Fibroblast of the aortic adventitia (primary cell): ENCODE measurements at places on chromosomes 2 and 18. TPM values are rescaled to one million over a fixed set of nuclear protein-coding genes. Genes with fewer than 3 reads are reported as not detected.

The EFHD1 gene
- total RNA-seq: 0.45 and 0.49 TPM in 2 replicates

The USP40 gene
- total RNA-seq: 40.2 and 75.5 TPM in 2 replicates

The NCKAP5 gene
- total RNA-seq: 1.7 and 4.4 TPM in 2 replicates

The ZSWIM2 gene
- total RNA-seq: 0.18 TPM in 1 of 2 replicates, not detected in the other

The PUS10 gene
- total RNA-seq: 7.7 and 8.8 TPM in 2 replicates

The SP140 gene
- 0.09 and 0.41 TPM in 2 replicates for total RNA-seq

The ABCB11 gene
- not detected in 2 replicates for total RNA-seq

The PAX3 gene
- total RNA-seq: not detected in 2 replicates

The IL36RN gene
- total RNA-seq: not detected in 2 replicates

The FAM110C gene
- total RNA-seq: not detected in 2 replicates

The RGPD3 gene
- 0.41 and 0.45 TPM in 2 replicates for total RNA-seq

The CYBRD1 gene
- total RNA-seq: 412 and 741 TPM in 2 replicates

The C2orf80 gene
- not detected in 2 replicates for total RNA-seq

The SANBR gene
- total RNA-seq: 17.4 and 20.4 TPM in 2 replicates

The FBLN7 gene
- 3.2 and 7.8 TPM in 2 replicates for total RNA-seq

GRCh38 chr2:82330155-82330554 lies 2025.6 kb upstream of the LRRTM1 start:
- DNase-seq: no peak

- DNase-seq: no peak
Measured at GRCh38 chr2:45229411-45229810, 220.2 kb upstream of the SIX2 start.

GRCh38 chr2:64036034-64036705 lies 16.9 kb upstream of the VPS54 start:
- DNase-seq: peak; percentile 69

DNA sequence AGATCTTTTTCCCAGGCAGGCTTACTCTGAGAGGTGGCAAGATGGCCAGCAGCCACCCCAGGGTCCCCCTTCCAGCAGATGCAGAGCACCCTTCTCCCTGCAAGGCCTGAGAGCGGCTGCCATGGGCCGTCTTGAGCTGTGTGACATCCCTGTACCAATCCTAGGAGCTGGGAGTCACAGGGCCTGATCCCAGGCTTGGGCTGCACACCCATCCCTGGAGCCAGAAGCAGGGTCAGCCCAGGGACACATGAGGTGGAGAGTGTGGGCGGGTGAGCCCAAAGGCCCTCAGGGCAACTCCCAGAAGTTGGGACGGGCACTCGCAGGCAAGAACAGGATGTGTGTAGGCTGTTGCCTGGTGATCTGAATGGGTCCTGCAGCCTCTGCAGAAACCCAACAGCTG lies 40.5 kb downstream of the CROCC2 start:
- peak; percentile 32 for DNase-seq

- no peak for DNase-seq
Measured at GRCh38 chr18:79937103-79937860, 14.2 kb downstream of the SLC66A2 start.

DNA sequence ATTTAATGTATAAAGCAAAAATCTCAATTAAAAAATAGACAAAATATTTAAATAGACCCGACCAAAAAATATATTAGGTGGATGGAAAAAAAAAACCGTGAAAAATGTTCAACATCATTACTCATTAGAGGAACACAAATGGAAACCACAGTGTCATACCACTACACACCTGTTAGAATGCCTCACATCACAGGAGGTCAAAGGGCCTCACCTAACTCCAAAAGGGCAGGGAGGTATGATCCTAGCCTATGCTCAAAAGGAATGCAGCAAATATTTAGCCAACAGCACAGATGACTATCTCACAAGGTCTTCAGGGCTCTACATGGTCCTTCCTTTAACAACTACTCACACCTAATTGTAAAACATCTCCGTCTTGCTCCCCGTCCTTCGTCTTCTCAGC lies 185.5 kb upstream of the SETBP1 start:
- no peak for DNase-seq

- DNase-seq: no peak
Measured at GRCh38 chr2:197985029-197985638, 180.7 kb downstream of the PLCL1 start.

GRCh38 chr2:41241325-41242000 lies 789.6 kb upstream of the SLC8A1 start:
- DNase-seq: no peak

- no peak for DNase-seq
Measured at GRCh38 chr2:163351143-163351542, 384.7 kb downstream of the FIGN start.

DNA sequence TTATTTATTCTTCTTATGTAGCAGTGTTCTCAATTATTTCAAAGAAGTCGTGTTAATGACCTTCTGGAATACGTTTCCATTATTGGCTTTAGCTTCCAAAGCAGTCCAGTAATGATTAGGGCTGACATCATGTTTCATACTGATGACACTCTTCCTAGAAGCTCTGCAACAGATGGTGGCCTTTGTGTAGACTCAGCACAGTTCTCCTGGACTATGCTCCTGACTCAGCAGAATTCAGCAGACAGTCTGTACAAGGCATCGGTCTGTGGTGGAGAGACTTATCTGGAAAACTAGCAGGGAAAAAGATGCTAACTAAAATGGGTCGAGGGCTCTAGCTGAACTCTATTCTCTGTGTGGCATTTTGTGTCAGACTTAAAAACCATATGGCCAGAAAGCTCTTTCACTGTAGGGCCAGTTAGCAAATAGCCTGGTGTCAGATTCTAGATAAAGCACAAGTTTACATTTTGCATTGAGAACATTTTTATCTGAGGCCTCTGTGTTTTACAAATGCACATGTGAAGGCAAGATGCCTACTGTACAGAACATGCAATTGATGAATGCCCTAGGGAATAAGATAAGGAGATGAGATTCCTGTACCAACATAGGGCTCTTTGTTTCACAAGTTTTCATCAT lies 35.1 kb downstream of the GULP1 start:
- DNase-seq: peak; percentile 82

GRCh38 chr2:177329064-177329463 lies 63.5 kb upstream of the AGPS start:
- no peak for DNase-seq

DNA sequence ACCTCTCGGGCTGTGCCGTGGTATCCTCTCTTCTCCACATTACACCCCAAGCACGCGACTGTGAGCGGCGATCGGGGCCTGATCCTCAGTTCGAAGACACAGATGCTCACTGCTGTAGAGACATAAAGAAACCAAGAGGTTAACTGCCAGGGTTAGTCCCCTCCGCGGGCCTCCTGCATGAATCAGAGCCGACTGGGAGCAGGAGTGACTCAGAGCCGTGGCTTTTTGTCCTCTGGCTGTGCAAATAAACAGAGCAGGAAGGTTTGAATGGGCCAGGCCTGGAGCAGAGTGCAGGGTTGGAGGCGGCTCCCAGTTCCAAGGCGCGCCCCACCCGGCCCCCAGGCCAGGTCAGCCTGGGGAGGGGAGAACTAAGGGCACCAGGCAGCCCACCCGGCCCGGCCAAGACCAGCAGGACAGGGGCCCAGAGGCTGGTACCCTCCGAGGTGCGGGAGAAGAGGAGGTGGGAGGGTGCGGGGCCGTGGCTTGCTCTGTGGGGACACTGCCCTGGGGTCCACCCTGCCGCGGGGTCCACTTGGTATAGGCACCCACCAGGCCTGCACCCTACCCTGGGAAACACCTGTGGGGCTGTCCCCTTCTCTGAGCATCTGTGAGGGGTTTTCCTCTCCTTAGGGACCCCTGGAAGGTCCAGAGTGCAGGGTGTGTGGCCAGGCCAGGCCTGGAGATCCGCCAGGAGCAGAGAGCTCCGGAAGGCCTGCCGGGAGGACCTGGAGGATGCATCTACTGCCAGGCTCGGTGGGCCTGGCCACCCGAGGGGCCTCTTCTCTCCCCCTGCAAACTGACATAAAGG lies 16.5 kb downstream of the TWIST2 start:
- DNase-seq: peak; percentile 99

GRCh38 chr18:47888156-47888555 lies 42.3 kb downstream of the SMAD2 start:
- DNase-seq: no peak

DNA sequence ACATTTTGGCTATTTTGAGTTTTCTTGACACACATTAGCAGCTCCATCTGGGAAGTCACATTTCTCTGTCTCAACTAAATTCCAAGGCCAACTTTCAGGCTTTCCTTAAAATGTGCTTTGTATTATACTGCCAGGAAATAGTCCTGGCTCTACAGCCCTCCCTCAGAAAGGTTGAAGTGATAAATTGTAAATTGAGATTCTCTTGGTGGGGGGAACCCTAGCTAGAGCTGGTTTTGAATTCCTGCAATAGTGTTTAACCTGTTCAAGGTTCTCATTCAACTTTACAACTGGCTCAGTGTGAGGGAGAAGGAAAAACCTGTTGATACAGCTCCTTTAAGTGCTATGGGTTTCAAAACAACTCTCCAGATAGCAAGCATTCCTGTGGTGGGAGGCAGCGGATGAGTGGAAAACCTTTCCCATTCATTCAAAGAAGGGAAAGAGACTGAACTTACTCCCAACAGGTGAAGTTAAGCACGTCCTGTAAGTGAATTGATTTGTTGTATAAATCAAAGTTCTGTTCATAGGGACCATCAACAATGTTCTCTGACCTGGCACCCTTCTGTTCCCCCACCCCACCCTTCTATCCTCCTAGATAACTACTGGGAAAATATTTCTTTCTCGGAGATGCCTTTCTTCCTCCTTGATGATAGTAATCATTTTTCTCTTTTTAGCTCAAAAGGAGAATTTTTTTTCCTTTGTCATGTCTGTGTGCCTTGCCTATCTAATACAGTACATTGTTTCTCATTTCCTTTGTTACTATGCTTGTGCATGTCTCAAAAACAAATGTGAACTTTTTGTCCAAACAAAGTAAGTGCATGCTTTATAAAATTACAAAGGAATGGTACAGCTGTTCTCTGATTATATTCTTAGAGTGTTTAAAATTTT lies 44.2 kb upstream of the SLC39A10 start:
- peak; percentile 75 for DNase-seq

DNA sequence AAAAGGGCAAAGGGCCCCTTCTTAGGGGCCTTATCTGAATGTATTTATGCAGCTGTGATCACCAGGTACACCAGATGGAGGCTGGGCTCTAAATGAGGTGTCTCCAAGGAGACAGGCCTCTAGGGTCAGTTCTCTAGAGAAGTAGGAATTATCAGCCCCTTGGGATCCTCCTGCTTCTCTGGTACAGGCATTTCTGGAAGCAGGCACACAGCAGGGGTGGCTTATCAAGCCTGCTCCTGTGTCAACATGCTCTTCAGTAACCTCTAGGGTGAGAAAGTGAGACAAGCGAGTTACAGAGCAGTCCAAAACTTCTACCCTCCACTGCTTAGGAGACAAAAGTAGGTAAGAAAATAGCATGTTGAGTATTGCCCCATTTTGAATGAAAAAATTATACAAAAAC lies 13.8 kb downstream of the TPGS2 start:
- no peak for DNase-seq

DNA sequence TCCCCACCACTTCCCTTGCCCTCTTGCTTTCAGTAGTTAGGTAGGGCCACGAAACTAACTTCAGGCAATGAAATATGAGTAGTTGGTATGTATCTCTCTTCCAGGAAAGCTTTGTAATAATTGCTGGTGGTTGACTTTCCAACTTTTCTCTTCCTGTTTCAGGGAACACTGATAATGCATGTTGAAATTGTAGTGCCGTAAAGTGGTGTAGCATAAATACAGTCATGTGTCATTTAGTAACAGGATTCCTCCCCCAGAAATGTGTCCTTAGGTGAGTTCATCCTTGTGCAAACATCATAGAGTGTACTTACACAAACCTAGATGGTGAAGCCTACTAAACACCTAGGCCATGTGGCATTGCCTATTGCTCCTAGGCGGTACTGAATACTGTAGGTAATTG lies 429.2 kb downstream of the PID1 start:
- DNase-seq: peak; percentile 40

DNA sequence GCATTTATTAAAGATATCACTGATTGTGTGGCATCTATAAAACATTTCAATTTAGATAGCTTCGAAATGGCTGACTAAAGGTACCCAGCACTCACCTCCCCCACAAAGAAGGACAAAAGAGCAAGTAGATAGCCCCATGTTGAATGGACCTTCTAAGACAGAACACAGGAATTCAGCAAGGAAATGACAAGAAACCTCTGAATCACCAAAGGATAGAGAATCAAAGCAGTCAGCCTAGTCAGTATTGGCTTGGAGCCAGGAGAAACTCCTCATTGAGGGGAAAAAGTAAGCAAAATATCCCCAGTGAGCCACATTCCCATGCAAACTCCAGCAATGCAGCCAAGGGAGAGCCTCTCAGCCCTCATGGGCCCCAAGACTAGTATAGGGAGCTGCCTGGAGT lies 113.7 kb downstream of the BARD1 start:
- peak; percentile 3 for DNase-seq

GRCh38 chr2:101714118-101714517 lies 16.6 kb downstream of the MAP4K4 start:
- DNase-seq: no peak

DNA sequence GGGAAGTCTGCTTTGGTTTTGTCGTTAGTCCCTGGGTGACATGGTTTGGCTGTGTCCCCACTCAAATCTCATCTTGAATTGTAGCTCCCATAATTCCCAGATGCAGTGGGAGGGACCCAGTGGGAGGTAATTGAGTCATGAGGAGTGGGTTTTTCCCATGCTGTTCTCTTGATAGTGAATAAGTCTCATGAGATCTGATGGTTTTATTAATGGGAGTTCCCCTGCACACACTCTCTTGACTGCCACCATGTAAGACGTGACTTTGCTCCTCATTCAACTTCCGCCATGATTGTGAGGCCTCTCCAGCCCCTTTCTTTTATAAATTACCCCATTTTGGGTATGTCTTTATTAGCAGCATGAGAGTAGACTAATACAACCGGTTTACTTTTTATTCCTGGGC lies 405.8 kb upstream of the ID2 start:
- DNase-seq: no peak

- no peak for DNase-seq
Measured at GRCh38 chr2:42045352-42045751, 2.5 kb upstream of the PKDCC start.

GRCh38 chr2:12173943-12174340 lies 427.5 kb downstream of the LPIN1 start:
- DNase-seq: no peak

DNA sequence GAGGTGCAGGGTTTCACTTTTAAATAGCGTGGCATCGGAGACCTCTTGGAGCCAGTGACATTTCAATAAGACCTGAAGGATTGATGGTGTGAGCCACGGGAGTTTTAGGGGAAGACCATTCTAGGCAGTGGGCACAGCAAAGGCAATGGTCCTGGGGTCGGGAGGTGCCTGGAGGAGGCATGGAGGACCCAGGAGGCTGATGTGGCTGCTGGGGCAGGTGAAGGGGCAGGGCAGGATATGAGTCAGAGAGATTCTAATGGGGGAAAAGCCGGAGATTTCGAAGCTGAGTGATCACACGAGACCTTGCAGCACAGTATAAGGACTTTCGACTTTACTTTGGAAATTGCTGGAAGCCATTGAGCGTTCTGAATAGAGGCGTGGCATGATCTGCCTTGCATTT lies 79.6 kb upstream of the KCNE4 start:
- DNase-seq: no peak
